NCI-H2081 treated with DMSO at 0.1 percent for 48 hours (cell line): ENCODE measurements at places on chromosomes 7 and 10.

DNA sequence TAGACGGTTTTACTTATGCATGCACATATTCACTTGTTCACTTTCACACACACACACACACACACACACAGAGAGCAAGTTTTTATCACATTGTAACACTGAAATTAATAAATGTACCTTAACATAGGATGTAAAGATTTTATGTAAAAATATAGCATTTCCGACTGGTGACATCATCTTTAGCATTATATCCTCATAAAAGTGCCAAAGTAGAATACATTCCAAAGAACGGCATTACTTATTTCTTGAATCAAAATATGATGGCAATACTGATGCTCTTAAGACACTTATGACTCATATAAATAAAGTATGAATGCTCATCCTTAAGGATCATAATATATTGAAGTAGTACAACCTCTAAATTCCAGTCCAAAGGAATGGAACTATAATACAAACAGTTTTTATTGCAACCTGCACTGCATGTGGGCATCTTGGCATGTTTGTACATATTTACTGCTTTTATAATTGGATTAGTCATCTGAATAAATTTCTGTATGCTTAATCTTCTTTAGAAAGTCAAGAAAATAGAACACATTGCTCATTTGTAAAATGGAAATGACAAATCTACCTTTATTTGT is 290.0 kb upstream of the SEMA3A start:
- DNase-seq, result no peak

- no peak for DNase-seq
Observed at GRCh38 chr7:46089281-46089680, 168.2 kb upstream of the IGFBP3 start.

- DNase-seq, result no peak
Observed at GRCh38 chr7:128869944-128870285, 7.3 kb downstream of the ATP6V1F start.

DNA sequence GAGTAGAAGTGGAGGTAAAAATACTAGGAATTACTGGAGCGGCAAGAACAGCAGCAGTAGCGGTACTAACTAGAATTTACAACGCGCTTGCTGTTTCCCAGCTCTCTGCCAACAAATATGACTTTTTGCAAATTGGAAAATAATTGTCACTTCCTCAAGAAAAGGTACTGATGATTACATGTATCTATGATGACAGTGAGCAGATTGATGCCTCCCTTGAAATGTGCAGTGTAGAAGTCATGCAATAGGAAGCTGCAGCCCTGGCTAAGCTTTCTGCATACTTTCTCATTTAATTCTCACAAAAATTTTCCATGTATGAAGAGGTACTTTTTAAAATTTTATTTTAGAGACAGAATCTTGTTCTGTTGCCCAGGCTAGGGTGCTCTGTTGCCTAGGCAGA is 49.9 kb downstream of the ANK3 start:
- no peak for DNase-seq

DNA sequence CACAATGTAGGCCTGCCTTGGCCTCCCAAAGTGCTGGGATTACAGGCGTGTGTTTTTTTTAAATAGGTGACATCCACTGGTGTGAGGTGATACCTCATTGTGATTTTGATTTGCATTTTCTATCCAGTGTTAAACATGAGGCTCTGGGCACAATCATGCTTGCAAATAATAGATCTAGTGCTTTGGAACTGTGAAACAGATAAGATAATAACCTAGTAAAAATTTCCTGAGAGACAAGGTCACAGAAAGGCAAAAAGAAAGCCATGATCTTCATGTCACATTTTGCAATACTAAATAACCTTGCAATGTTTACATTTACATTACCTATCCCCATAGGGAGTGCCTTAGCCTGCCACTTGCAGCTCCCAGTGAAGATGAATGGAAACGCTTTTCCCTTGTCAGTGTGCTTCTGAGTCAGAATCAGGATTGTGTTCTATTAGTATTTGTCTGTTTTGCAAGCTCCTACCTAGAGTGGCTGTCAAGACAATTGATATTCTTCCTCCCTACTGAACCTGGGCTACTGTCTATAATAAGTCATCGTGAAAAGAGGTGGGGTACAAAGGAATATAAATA is 256.5 kb downstream of the PHTF2 start:
- no peak for DNase-seq

- DNase-seq, result no peak
Observed at GRCh38 chr10:124508070-124508667, 46.5 kb downstream of the LHPP start.

DNA sequence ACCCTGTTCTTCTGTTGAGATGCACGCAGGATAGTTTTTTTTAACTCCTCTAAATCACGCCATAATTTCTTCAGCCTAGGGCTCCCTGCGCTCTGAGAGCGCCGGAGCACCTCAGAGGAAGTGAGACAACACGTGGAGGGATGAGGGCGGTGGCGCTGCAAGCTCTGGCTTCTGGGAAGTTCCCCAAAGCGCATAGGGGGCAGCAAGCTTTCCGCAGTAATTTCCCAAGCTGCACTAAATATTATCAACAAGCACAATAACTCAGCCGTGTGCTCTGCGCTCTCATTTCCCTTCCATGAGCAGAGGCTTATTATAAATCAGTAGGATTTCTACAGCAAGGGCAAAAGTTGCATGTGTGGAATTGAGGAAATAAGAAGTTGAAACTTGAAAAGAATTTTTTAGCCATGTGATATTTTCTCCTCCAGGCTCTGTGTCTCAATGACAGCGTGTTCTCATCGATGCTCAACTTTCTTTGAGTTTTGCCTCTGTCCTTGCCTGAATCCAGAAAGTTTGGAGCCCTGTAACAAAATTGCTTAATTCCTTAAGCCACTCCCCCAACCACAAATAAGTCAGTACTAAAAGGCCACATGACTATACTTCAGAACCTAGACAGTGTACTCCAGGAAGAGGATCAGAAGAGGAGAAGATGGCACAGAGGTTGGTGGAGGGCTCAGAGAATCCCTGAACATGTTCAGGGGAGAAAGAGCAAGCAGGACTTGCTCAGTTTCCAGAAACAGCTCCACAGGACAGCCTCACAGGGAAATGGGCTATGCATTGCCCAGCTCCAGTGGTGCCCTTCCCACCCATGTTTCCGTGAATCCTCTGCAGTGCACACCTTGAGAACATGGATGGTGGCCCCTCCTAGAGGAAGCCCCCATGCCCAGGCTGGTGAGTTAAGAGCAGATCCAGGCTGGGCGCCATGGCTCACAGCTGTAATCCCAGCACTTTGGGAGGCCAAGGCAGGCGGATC is 221.5 kb upstream of the GHITM start:
- DNase-seq, result no peak

- no peak for DNase-seq
Observed at GRCh38 chr10:114499630-114500190, 95.4 kb upstream of the AFAP1L2 start.

- DNase-seq, result no peak
Observed at GRCh38 chr7:6294839-6295238, 22.4 kb upstream of the CYTH3 start.

- DNase-seq, result no peak
Observed at GRCh38 chr7:98722402-98722801, 105.3 kb downstream of the NPTX2 start.

DNA sequence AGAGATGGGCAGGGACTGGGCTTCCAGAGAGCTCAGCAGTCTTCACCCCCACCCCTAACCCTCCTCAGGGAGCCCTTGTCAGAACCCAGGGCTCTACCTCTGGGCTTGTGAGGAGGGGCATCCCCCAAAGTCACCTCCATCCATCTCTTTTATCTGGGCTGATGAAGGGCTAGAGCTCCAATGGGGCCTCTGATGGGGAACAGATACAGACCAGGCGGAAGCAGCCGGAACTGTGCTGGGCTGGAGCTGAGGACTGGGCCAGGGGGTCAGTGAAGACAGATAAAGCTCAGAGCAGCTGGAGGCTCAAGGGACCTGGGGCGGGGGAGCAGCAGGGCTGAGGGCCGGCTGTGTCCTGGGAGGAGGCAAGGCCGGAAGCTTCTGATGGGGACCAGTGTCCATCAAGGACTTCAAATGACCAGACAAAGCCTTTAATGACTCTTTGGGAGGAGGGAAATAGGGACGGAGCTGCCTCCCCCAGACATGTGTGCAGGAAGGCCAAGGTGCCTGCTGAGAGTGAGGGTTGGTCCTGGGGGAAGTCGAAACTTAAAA is 10.2 kb downstream of the KAZALD1 start:
- DNase-seq, result no peak

GRCh38 chr10:132691711-132692153 is 94.2 kb downstream of the NKX6-2 start:
- DNase-seq, result no peak

GRCh38 chr7:45692031-45692430 is 117.9 kb downstream of the ADCY1 start:
- no peak for DNase-seq

- DNase-seq, result no peak
Observed at GRCh38 chr7:128726059-128726736, 13.0 kb upstream of the CALU start.

- DNase-seq, result no peak
Observed at GRCh38 chr7:44973610-44974401, 5.0 kb downstream of the MYO1G start.

DNA sequence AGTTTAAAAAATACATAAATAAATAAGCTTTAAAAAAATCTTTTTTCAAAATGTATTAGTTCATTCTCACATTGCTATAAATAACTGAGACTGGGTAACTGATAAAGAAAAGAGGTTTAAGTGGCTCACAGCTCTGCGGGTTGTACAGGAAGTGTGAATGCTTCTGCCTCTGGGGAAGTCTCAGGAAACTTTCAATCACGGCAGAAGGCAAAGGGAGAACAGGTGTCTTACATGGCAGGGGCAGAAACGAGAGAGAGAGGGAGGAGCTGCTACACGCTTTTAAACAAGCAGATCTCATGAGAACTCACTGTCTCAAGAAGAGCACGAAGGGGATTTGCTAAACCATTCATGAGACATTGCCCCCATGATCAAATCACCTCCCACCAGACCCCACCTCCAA is 114.6 kb downstream of the DNAJC1 start:
- no peak for DNase-seq

DNA sequence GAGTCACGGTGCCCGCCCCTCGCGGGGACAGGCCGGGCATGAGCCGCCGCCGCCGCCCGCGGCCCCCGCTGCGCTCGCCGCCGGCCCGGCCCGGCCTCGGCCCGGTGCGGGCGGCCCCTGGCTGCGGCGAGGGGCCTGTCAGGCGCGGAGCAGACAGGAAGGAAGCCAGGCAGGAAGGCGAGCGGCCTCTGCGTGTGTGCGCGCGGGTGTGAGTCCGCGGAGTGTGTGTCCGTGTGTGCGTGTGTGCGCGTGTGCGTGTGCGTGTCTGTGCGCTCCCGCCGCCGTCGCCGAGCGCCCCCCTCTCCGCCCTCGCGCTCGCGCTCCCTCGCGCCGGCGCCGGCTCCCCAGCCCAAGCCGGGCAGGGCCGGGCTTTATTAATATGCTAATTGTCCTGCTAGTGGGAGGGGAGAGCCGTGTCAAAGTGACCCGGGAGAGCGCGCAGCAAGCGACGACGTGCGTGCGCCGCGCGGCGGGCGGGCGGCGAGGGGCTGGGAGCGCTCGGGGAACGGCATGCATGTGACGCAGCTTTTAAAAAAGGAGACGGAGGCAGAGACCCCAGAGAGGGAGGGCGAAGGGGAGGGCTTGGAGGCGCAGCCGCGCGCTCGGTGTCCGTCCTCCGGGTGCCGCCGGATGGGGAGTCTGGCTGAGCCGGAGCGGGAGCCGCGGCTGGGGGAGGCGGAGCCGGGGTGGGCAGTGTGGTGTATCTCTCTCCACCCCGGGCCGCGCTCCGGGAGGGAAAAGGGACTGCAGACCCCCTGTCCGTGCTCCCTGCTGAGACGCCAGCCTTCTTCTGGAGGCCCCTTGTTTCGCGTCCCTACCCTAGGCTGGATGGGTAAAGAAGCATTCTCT is at the start of gene LDB1:
Gene LDB1 (minus strand): TSS at position 227 of the 849 bp plus-strand sequence. CDS start 258 bp downstream, outside the sequence.
- DNase-seq, result no peak

DNA sequence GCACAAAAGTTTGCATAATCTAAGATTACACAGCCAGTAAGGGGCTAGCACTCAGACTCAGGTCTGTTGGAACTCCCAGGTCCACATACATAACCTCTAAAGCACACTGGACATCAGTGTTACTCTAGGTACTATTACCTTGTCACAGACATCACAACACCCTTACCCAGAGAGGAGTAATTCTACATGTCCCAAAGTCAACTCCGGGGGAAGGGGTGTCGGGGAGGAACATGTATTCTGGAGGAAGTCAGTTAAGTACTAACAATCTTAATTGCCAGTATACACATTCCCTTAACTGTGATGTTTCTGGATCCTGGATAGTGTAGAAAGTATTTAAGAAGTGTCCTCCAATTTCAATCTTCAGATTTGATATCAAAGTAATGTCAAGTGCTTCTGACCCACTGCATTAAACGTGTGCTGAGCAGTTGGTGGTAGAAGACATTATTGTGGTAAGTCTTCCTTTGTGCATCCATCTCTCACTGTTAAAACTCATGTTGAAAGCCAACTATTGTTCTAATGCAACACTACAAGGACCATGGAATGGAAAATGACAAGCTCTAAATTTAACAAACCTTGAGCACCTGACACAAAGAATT is 155.4 kb downstream of the CRPPA start:
- DNase-seq, result no peak

GRCh38 chr7:104890216-104890615 is 123.8 kb upstream of the KMT2E start:
- DNase-seq, result no peak

DNA sequence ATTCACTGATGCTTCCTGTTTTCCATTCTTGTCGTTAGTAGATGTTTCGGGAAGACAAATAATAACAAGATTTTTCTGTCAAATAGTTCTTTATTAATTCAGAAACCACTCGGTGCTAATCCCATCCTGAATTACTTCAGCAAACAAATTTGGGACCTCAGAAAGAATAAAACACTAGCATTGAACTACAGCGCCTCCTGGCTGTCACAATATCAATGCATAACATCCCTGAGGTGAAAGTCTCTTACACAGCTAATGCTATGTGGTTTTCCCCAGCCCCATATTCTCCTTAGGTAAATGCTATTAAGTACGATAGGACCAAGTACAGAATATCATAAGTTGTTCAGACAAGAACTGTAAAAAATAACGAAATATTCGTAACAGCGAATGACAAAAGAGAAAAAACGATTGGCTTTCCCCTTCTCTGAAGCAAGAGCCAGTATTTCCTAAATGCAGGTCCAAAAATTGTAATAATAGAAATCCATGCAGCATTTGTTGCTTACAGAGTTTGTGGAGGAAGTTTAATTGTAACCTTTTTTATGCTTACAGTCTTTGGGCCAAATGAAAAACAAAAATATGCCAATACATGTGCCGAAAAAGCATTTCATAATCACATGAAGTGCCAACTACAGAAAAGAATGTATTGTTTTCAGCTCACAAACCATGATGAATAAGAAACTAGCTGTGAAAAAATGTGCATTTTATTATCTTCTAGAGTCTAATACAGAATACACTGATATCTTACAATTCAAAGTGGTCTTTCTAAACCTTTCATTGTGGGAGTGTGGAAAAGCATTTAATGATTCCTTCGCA is 47.3 kb downstream of the MYPN start:
- no peak for DNase-seq
